ENCODE measurements at places on chromosomes 13 and 19.

DNA sequence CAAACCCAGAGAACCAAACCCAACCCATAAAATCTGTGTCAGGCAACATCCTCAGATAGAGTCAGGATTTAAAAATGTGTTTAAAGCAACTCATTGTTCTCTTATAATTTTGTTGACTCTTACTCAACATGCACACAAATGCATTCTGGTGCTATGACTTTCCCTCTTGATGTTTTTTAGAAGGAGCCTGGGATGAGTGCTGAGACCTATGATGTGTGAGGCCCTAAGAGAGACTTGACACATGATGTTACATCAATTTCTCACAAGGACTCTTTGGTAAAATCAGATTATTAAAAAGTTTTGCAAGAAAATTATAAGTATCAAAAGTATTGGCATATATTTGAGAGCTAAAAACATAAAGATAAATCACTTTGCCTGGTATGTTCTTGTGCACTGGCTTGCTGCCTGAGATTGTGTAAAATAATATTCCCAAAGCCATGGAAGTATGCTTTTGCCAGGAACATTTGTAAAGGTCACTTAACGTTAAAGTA lies 173.9 kb downstream of the DCLK1 start:
- no peak for DNase-seq

DNA sequence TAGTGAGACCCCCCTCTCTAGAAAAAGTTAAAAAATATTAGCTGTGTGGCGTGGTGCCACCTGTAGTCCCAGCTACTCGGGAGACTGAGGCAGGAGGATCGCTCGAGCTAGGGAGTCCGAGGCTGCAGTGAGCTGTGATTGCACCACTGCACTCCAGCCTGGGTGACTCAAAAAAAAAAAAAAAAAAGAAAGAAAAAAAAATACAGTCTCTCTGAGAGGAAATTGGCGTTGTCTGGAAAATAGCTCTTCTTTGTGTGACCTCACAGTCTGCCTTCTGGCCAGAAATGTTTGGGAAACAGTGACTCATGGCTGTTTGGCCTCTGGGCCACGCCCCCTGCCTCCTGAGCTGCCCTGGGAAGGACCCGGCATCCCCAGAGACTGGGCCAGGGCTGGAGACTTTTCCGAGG lies 10.7 kb downstream of the MARCHF2 start:
- no peak for DNase-seq

- DNase-seq = peak; percentile 6
Observed at GRCh38 chr13:33610438-33611120, 207.4 kb upstream of the RFC3 start.

GRCh38 chr19:17931532-17932191 lies 1.2 kb upstream of the CCDC124 start:
- DNase-seq = no peak

DNA sequence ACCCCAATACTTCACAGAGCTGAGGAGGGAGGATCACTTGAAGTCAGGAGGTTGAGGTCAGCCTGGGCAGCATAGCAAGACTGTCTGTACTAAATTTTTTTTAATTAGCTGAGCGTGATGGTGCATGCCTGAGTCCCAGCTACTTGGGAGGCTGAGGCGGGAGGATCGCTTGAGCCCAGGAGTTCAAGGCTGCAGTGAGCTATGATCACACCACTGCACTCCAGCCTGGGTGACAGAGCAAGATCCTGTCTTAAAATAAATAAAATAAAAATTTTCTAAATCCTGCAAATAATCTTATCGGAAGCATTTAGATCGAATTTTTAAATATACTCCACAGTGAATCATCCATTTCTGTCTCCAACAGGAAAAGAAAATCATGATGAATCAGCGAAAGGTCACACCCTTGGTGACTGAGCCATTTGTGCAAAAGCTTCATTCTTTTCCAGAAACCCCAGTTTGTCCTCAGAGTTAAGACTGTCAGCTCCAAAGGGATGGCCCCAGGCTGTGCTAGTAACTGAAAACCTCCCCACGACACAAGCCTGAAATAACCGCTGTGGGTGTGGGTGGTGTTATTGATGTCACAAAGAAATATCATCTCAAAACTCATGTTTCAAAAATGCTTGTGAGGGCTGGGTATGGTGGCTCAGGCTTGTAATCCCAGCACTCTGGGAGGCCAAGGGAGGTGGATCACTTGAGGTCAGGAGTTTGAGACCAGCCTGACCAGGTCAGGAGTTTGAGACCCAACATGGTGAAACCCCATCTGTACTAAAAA lies 167.6 kb downstream of the PTPRS start:
- no peak for DNase-seq

- no peak for DNase-seq
Observed at GRCh38 chr19:45971260-45971902, 2.3 kb downstream of the NOVA2 start.

DNA sequence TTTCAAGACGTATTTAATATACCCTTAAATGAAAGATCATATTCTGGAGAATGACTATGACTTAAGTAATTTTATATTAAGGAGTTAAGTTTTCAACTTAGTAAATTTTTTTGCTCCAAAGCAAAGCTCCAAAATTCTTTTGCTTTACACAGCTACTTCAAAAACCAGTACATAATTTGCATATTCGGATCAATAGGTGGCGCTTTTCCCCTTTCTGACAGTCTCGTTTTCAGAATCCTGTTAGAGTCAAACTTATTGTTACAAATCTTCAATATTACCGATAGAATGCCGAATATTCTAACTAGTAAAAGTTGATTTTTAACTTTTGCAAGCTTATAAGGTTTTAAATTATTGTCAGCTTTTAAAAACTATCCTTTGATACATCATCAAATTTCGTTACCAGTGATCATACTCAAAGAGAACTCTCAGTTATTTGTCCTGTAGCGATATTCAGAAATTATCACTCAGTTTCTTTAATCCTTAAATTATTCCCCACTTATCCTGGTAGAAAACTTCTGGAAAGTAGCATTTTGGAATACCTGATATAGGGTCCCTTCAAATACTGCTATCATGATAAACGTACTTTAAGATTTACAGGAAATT lies 852.7 kb upstream of the KLHL1 start:
- no peak for DNase-seq

DNA sequence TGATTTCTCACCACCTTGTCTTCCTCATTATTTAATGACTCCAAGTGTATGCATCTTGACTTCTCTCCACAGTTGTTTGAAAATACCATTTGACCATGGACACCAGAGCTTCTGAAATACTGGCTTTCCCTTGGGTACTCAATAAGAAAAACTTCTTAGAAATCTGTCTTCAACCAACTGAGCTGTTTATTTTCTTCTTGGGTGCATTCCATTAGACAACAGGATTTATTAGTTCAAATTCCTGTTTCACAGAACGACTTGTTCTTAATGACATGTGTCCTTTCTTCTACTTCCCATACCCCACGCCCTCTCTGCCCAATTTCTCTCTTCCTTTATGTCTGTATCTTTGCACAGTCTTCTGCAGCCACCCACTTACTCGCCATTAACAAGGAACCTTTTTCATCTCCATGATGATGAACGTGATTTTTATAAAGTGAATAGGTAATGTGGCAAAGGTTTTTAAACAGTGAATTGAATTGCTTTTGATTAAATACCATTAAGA lies 11.3 kb upstream of the ITM2B start:
- DNase-seq = no peak

DNA sequence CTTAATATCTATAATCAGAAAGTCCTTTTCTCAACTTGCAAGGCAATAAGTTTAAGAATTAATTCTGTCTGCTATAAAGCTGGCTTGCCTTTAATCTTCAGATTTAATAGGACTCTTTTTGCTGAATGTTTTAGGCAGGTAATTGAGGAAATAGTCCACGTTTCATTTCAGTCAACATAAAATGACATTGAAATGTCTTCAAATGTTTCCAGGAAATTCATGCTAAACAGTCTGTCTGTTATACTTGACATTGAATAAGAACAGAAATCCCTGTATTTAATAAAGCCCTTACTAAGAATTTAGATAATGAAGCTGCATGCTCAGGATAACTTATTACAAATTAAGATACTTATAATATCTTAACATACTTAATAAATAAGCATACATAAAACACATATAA lies 84.2 kb downstream of the PCDH9 start:
- no peak for DNase-seq

GRCh38 chr19:35773020-35773806 lies 2.2 kb upstream of the ARHGAP33 start:
- DNase-seq = no peak

DNA sequence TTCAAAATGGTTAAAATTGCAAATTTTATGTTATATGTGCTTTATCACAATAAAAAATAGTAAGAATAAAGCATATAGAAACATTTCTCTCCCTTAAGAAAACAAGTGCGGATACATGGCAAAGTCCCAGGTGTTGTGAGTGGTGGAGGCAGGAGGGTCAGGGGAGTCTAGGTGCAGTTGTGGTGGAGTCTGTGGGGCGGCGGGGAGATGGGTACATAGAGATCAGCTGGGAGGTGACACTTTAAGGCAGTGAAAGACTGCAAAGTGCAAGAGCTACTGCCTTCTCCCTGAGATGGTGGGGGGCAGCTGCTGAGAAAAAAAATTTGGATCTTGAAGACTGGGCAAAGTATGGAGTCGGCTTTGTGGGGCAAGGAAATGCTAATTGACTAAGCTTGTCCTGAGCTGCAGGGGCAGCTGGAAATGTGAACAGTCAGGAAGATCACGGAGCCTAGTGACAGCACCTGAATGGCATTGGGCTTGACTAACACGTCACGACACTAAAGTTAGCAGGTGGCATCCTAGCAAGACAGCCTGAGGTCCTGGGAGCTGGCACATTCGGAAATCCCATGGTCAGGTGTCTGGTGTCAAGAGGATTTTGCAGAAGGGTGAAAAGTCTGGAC lies 72.9 kb upstream of the IRS2 start:
- DNase-seq = no peak

DNA sequence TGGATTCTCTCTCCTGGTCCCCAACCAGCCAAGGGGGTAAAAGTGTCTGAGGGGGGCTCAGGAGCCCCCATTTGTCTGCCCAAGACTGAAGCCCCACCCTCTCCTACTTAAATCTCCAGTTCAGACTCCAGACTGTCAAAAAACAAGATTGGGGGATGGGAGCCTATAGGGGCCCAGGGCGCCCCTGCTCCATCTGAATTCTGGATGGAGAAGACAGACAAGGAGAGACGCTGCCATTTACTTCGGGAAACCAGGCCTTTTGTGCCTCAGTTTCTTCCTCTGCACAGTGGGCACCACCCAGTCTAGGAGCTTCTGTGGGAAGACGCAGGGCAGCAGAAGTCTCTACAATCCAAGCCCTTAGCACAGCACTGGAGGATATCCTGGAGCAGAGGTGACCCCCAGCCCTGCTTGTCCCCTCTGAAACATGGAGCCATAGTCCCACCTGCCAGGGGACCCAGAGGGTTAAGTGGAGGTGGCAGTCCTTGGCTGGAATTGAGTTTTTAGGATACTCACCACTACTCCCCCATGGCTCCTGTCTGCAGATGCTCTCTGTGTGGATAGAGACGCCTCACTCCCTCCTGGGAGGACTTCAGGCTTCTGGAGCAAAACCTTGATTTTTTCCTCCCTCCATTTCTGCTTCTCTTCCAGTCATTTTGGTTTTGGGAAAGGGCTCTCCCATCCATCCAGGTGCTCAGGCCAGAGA lies 1.7 kb upstream of the CRLF1 start:
- no peak for DNase-seq

- no peak for DNase-seq
Observed at GRCh38 chr19:49315111-49315510, 9.9 kb downstream of the SLC6A16 start.

DNA sequence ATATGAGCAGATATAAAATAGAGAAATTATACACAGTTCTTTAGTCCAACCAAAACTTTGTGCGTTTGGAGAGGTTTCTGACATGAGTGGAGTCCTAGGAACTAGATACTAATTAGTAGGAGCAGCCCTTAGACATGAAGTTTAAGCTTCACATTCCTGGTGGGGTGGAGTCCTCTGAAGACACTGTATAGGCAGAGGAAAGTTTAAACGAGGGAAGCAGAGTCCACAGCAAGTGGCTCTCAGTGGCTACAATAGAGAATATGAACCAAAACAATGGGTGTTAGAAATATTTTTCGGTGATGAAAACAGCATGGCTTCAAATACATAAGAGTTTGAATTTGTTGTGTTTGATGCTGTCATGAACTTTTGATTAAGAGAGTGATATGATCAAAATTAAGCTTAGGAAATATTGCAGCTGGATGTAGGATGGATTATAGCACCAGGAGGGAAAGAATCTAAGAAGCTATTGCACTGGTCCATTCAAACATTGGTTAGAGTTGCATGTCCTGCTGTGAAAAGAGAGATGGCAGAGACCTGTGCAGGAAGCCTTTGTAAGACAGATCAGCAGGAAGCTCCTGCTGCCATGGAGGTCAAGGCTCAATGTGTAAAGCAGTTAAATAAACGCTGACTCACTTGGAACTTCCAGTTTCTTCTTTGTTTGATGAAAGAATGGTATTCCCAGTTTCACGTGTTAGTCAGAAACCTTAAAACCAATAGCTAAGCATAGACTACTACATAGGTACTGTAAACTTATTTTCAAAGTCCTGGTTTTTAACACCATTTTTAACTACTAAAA lies 175.2 kb downstream of the TDRD3 start:
- DNase-seq = no peak

GRCh38 chr13:27309967-27310598 lies 39.5 kb downstream of the RASL11A start:
- no peak for DNase-seq

- DNase-seq = no peak
Observed at GRCh38 chr19:17557466-17557865, 2.0 kb downstream of the COLGALT1 start.

DNA sequence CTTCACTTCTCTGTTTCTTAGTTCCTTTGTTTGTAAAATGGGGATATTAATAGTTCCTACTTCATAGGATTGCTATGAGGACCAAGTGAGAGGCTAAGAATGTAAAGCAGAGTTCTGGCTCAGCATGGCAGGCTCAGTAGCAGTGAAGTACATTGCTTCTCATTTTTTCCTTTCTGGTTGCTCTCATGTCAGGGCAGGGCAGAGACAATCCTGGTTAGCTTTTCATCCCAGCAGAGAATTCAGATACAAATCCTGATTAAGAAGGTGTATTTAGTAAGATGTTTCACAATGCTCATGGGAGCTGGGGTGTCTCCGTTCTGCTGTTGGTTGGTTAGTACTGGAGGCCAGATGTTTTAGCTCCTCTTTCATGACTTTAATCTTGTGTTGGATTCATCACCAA lies 42.9 kb downstream of the WASF3 start:
- no peak for DNase-seq

DNA sequence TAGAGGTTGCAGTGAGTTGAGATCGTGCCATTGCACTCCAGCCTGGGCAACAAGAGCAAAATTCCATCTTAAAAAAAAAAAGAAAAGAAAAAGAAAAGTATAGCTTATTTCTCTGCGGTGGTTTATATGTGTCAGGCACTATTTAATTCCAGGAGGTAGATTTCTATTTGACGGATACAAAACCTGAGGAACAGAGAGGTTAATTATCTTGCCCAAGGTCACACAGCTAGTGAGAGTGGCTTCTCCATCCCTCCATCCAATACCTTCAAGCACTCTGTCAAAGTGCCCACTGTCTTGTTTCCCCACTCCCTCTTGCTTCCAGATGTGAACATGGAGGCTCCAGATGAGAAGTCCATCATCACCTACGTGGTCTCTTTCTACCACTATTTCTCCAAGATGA lies 34.8 kb downstream of the SPTBN4 start:
- DNase-seq = no peak

- no peak for DNase-seq
Observed at GRCh38 chr19:55212447-55212846, 3.1 kb upstream of the PTPRH start.

Data from stimulated activated CD4-positive, alpha-beta T cell treated with anti-CD3 and anti-CD28 coated beads, TNF-alpha, amount 100 ng/mL, for 1 hour (primary cell).